Activated naive CD4-positive, alpha-beta T cell treated with Interleukin-2 at 50 U/mL for 16 hours (primary cell): ENCODE measurements at places on chromosomes 1 and 21.
A peak's percentile ranks its signal among the peaks of the same experiment; 100 is the strongest.

- DNase-seq: no peak
These were observed 5.3 kb downstream of the LRRC40 start for GRCh38 chr1:70200065-70200464.

- DNase-seq: peak; percentile 17
These were observed 12.9 kb downstream of the PLEKHM2 start for GRCh38 chr1:15696956-15697521.

DNA sequence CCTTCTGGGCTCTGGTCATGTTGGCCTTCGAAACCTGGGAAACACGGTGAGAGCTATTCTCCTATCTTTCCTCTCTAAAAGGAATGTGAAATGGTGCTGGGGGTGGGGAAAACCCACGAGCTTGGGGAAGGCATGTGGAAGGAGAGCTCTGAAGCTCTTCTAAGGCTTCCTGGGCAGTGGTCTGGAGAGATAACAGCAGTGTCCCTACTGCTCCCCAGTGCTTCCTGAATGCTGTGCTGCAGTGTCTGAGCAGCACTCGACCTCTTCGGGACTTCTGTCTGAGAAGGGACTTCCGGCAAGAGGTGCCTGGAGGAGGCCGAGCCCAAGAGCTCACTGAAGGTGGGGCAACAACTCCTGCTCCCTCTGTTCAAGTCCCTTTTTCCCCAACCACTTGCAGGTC, 2.8 kb downstream of the USP21 start:
- DNase-seq: no peak

- DNase-seq: no peak
These were observed 95.7 kb upstream of the C1orf105 start for GRCh38 chr1:172324761-172325160.

DNA sequence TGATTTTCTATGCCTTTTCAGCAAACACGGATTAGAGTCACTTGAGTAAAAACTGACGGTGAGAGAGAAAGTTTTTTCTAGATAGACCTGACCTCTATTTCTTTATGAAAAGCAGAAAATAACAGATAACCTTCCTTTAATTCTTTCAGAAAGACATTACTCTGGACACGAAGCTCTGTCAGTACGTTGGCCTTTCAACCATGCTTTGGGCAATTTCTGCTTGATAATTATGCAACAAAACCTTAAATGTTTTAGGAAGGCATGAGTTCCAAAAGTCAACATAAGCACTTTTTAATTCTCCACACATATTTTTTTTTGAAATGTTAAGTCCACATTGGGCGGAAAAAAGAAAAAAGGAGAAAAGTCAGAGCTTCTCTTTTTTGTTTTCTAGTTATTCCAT, 137.8 kb downstream of the AKT3 start:
- no peak for DNase-seq

DNA sequence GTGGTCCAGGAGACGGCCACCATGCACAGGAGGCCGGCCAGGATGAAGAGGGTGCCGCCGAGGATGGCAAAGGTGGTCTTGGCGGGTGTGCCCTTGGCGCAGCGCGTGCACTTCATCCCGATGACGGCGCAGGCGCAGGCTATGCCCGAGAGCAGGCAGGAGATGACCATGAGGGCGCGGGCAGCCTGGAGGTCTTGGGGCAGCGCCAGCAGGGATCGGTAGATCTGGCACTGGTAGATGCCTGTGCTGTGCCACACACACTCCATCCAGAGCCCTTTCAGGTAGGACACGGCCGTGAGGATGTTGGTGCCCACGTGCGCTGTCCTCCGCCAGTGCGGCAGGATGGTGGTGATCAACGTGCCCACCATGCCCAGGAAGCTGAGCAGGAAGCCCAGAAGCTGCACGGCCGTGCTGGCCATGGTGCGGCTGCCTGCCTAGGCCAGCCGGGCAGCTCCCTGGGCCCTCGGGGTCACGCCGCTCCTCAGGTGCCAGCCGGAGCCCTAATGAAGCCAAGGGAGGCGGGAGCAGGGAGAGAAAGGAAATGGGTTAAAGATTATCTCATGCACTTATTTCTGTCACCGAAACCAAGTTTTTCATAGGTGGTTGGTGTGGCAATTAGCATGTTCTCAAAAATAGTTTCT, 18.5 kb downstream of the CLDN14 start:
- no peak for DNase-seq

DNA sequence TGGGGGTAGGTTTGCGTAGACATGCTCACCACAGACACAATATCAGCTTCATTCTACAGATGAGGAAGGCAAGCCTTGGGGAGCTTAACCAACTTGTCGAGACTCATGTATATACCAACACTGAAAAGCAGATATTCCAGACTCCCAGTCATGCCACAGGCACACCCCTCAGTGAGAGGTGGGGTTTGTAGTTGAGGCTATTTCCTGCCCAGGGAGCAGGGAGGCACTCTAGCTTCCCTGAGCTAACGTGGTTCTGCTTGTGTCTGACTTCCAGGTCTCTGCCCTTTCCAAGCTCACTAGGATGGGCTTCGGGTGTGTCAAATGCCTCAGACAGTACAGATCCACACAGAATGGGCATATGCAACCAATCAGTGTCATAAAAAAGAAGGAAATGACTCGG, 122.3 kb upstream of the RUNX1 start:
- no peak for DNase-seq

DNA sequence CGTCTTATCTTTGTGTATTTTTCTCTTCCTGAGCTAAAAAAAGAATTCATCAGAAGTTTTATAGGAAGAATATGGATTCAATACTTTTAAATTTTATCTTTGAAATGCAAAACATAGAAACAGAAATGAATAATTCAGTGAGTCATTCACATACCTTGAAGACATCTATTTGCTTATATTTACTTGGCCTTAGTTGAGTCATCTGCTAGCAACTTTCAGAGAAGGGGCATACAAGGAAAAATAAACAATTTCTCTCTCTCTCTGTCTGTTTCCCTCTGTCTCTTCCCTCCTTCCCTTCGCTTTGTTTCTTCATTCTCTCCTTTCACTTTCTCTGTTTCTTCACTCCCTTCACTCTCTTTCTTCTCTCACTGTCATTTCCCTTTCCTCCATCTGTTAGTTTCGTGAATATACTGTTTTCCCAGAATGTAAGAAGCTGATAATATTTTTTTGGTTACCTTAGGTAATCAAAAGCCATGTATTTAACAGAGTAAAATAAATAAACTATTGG, 477.2 kb downstream of the BRINP3 start:
- no peak for DNase-seq

DNA sequence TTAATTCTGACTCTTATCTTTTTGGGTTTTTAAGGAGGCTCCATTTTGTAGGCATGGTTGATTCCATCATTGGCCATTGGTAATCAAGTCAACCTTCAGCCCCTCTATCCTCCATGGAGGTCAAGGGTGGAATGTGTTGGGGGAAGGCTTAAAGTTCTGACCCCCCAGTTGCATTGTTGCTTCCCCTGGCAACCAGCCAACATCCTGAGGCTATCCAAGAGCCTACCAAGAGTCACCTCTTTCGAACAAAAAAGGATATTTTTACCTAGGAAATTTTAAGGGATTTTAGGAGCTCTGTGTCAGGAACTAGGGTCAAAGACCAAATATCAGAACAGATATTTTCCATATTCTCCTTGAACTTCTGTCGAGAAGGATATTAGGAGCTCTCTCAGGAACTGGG, 251.8 kb downstream of the RYR2 start:
- DNase-seq: no peak

DNA sequence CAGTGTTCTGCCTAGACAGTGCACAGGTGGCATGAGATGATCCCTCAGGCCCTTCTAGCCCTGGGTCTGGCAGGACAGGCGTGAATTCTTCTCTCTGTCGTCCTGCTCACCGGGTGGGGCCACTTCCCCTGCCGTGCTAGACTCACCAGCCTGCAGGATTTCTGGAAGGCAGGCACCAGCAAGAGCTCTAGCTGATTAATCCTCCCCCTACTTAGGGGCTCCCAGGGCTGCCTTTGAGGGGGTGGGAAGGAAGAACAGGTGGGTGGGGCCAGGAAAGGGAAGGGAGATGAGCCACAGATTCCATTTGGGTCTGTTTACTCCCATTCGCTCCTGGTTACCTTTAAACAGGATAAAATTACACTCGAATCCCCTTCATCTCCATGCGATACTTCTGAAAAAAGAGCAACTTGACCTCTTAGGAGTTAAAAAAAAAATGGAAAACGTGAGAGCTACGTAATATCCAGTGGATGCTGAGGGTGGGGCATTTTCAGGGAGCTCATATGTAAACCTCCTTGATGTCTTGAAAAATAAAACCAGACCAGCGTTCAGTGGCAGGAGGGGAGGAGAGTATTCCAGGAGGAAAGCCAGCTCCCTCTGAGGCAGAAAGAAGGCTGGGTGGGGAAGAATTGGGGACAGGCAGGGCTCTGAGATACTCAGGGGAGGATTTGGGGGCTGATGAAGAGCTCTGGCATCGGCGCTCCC, 665.5 kb downstream of the PTPRU start:
- no peak for DNase-seq

GRCh38 chr1:89945852-89946476, 48.9 kb upstream of the ZNF326 start:
- DNase-seq: no peak

- DNase-seq: no peak
These were observed 658.8 kb downstream of the MATN1 start for GRCh38 chr1:30064547-30064946.

DNA sequence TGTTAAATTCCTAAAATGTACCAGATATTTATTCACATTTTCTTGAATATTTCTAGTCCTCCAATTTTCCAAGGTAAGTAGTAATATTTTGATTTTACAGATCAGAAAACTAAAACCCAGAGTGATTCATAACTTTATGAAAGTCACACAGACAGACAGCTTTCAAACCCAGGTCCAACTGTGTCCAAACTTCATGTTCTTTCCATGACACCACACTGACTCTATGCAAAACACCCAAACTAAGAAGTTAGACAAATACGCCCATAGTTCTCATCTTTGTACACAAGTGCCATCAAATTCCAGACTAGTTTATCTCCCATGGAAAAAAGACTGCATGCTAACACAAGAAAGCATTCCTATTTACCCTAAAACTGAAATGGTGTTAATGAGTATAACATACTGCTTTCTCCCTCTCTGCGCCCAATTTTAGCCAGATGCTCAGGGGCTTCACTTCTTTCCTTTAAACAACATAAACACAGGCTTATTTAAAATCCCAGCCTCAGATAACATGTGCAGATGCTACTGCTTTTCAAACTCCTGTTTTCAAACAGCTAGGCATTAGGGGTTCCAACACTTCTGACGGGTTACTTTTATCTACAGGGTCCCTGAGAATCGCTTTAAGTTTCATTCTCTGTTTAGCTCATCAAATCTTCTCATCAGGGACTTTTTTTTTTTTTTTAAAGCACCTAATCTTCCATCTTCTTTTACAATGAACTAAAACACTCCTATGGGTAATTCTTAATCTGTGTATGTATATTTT, 44.6 kb downstream of the WASF2 start:
- no peak for DNase-seq

- DNase-seq: no peak
These were observed 16.2 kb upstream of the CR1L start for GRCh38 chr1:207628776-207629175.

DNA sequence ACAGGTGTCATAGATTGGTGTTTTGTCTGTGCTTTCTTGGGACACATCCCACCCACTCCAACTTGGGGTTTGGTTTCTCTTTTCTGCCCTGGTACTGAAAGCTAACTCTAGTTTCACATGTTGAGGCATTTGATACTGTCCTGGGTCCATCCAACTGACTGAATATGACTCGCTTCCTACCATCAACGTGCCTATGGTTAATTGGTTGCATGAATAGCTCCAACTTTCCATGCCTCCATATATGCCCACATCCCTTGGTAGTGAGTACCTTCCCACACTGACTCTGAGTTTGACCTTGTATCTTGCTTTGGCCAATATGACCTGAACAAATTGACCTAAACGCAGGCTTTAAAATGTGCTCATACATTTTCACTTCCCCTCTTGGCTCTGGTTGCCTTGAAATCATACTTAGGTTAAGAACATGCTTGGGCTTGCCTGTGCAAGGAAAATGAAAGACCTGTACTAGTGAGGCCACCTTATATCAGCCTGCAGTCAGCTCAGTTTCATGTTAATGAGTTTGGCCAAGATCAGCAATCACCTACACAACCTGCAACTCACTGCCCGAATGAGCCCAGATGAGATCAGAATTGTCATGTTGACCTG, 81.0 kb upstream of the KCNK2 start:
- DNase-seq: no peak

- DNase-seq: no peak
These were observed 3.9 kb upstream of the POU3F1 start for GRCh38 chr1:38050397-38051078.

- DNase-seq: no peak
These were observed 620.2 kb downstream of the PLPP3 start for GRCh38 chr1:55959136-55959548.

DNA sequence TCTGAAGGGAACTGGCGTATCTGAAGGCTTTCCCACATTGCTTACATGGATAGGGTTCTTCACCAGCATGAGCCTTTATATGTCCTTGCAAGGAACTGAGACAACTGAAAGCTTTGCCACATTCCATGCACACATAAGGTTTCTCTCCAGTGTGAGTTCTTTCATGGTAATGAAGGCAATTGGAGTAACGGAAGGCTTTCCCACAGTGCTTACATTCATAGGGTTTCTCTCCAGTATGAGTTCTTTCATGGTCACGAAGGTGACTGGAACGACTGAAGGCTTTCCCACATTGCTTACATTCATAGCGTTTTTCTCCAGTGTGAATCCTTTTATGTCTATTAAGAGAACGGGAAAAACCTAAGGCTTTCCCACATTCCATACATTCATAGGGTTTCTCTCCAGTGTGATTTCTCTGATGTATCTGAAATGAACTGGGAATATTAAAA, 15.0 kb downstream of the ZNF124 start:
- no peak for DNase-seq

DNA sequence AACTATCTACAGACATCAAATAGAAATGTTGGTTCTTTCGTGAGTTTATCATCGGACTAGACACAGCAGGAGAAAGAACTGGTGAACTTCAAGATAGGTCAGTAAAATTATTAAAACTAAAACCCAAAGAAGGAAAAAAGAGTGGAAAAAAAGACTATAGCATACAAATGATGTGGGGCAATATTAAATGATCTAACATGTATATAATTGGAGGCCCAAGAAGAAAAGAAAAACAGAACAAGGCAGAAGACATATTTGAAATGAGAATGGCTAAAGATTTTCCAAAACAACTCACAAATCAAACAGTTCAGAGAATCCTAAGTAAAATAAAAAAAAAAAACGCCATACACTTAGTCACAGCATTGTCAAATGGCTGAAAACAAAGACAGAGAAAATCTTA, 101.8 kb downstream of the PCNX2 start:
- DNase-seq: no peak

DNA sequence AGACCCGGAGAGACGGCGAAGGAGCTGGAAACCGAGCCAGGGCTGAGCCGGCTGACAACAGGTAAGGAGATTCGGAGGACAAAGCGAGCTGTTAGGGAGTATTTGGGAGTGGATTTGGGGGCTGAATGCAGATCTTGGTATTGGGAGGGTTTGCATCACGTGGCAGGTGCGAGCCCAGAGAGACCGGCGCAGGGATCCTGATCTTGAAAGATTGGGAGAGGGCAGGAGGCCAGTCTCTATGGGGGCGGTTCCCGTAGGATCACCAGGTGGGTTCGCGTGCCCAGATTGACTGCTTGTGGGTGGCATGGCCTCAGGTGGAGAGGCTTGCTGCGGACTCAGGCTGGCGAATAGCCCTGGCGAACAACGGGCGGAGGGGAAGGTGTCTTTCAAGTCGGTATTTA, 204 bp downstream of the CIART start:
- DNase-seq: no peak
